ENCODE measurements at places on chromosomes 1 and 21.

DNA sequence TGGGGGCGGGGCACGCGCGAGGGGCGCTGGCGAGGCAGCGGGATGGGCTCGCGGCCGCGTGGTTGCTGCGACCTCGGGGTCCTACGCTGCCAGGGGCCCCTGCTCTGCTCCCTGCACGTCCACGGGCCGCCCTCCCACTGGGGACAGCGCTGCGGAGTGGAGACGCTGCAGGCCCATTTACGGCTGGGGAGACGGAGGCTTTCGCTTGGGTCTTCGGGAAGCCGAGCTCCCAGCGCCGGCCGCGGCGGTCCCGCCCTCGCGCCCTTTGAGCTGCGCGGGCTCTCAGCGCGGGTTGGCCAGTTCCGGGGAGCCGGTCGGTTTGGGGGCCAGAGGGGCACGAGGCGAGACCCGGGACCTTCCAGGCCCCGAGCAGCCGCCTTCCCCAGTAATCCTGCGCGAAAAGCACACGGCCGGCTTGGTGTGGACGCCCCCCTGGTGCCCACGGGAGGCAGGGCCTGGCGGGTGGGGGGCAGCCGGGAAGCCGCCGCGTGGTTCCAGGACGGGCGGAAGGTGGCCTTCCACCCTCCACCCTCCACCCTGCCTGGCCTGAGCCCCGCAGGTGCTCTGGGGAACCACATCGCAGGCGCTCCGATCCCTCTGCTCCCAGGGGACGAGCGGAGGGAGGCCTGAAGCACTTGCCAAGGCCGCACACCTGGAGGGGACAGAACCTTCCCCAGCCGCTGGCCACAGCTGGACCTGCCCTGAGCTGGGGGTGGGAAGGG lies 570 bp upstream of the PEX10 start:
- peak; percentile 66 for DNase-seq

GRCh38 chr1:182080955-182081582 lies 19.6 kb upstream of the ZNF648 start:
- peak; percentile 29 for DNase-seq

GRCh38 chr1:99365141-99365540 lies 100.8 kb downstream of the PLPPR4 start:
- no peak for DNase-seq

GRCh38 chr1:203076031-203076511 lies 9.7 kb downstream of the MYOG start:
- DNase-seq: no peak

- no peak for DNase-seq
Observed at GRCh38 chr1:58580186-58580585, 3.1 kb upstream of the TACSTD2 start.

DNA sequence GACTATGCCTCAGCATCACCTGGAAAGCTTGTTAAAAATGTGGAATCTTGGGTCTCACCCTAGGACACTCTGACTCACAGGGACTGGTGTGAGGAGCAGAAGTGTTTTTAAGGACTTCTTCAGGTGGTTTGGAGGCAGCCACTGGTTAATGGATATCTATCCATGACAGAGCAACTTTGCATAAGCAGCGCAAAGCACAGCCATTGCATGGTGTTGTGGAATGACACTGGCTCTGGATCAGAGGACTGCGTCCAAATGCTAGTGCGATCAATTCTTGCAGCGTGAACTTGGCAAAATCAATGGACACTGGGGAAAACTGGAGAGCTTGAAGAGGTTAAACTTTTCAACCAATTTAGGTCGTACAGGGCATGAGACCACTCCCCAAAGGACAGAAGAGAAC lies 116.8 kb upstream of the FAM78B start:
- DNase-seq: no peak

DNA sequence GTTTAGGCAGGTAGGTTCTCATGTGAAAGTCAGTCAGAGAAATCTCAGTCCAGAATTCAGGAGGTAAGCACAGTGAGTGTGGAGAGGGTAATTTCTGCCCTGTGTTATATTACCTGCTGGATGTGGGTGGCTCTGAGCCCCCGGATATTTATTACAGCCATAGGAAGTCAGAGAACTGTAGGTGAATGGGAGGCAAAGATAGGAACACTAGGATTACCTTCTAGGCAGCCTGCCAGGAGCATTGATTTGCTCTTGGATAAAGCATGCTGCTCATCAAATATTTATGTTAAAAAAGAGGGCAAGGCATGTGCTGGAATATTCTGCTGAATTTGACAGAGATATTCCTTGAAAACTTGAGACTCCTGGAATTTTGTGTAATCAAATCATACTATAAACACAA lies 8.5 kb downstream of the GNG12 start:
- no peak for DNase-seq

GRCh38 chr21:38183961-38184360 lies 72.8 kb upstream of the KCNJ15 start:
- no peak for DNase-seq

- DNase-seq: no peak
Observed at GRCh38 chr1:241828463-241829021, 19.5 kb upstream of the EXO1 start.

DNA sequence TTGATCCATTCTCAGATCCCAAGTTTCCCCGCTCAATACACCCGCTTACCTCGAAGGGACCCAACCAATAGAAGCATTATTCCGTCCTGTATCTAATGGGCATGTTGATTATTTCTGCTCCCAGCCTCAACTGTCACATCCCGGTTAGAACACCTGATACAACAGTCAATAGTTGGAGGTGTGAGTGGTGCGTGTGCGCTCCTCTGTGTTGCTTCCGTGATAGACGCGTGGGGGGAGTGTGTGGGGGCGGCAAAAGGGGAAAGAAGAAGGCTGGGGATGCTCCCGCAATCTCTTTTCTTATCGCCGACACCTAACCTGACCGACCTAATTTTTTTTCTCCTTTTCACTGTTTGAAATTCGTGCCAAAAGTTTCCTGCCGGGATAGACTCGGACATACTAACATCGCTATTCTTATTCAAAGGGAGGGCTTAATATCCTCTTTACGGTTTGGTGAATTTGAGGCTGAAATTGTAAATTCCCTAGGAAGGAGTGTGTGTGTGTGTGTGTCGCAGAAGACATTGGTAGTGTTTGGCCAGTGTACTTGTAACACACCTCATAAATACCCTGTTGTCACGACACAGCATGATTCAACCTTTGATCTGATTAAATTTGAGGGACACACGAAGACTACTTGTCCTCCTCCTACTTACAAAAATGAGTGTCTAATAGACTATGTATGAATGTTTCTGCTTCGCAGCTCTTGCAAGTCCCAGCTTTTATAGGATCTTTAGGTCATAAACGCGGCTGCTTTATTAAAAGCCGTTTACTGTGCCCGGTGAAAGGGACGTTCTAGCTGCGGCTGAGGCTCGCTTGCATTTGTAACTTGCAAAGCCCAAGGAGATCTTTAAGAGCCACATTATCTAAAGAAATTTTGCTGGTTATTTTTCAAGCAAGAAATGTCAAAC lies 1.5 kb upstream of the PROX1 start:
- DNase-seq: no peak

- no peak for DNase-seq
Observed at GRCh38 chr1:18109756-18110597, 2.4 kb downstream of the IGSF21 start.

- DNase-seq: peak; percentile 80
Observed at GRCh38 chr1:155206891-155207805, 549 bp downstream of the THBS3 start.

DNA sequence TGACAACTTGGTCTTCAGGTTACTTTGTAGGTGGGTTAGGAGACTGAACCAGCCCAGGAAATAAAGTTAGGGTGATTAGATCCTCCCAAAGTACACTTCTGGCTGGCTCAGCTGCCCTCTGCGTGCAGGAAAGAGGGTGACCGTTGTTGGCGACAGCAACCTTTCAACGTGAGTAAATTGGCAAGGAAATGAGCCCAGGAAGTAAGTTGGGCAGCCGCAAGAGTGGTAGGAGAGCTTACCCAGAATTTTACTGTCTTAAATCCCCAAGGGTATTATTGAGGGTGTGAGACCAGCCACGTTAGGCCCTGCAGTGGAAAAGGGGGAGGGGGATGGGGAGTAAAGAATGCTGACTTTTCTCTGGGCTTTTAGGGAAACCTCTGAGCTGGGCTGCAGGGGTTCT lies 1.6 kb downstream of the TENT5C start:
- no peak for DNase-seq

DNA sequence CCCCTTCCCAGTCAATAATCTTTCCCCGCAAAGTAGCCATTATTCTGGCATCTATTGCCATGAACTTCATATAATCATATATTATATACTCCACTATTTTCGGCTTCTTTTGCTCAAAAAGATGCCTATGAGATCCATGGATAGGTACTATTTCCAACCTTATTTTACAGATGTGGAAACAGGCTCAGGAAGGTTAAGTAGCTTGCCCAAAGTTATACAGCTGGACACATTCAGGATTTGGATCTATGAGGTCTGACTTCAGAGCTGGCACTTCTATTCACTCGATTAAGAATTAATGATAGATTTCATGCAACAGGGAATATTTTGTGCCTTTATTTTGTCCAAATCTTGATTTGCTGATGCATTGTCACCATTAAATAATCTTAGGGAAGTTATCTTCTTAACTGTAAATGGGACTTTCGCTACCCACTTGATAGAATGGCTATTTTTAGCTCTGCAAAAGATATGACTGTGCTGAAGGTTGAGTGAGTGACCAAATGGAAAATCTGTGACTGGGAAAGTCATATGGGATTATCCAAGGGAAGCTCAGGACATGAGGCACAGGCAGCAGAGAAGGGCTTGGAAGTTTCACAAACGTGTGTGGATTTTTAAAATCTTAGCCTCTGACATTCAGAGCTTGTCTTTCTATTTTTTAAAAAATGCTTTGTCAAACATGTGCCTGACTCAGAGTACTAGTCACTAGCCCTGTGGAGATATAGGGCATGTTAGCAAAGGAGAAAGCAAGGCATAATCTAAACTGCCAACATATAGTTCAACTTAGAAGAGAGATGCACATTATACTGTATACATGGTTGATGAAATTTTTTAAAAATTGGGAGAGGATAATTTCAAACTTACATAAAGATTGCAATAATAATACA lies 36.5 kb downstream of the GIPC2 start:
- no peak for DNase-seq

DNA sequence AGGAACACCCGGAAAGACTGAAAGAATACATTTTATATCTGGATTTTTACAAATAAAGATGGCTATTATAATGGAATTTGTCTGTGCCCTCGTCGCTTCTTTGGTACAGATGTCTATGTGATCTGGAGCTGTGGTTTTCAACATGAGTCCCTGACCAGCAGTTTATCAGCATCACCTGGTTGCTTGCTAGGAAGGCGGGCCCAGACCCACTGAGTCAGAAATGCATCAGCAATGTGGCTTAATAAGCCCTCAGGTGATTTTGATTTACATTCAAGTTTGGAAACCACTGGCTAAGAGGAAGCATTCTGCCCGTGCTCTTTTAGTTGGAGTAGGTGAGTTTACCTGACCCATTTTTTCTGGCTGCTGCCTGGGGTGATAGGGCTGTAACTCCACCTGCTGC lies 31.7 kb downstream of the ATP1A1 start:
- no peak for DNase-seq

DNA sequence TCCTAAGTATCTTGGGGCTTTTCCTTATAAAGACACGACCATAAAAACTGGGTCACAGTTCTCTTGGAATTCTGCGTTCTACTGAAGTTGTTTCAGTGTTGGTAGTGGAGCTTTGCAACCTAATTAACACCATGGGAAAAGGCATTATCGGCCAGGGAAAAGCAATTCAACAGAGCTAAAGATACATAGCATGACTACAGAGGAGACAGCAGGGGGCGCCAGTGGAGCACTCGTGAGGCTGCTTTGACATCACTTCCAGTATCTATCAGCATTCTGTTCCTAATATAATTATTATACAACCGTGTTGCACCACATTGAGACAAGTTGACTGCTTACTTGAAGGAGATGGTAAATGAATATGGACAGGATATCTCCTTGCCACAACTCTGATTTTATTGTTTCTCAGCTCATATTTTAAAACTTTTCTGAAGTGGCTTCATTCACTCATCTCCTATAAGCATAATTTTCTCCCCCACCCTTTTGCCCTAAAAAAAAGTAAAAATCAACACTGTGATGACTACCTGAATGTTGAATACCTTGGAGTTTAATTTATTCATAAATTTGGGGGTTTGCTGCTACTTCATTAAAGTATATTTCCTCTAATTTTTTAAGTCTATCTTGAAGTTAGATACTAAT lies 39.4 kb downstream of the ZP4 start:
- DNase-seq: no peak

GRCh38 chr1:64866689-64867088 lies 99.7 kb downstream of the JAK1 start:
- no peak for DNase-seq

DNA sequence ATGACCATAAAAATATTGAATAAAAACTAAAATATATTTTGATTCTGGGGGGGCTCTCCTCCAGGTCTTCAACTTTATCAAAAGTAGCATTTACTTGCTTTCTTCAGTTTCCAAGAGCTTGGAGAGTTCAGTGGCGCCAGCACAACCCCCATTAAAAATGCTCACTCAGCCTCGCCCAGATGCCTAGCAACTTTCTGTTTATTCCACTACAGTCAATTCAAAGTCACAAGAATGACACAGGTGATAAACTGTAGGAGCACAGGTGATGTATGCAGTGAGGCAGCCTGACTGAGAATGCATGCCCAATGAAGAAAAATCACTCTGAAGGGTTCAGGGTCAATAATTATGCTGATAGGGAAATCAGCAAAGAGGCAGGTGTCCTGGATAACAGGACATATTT lies 159.4 kb upstream of the ATP1B1 start:
- DNase-seq: no peak

DNA sequence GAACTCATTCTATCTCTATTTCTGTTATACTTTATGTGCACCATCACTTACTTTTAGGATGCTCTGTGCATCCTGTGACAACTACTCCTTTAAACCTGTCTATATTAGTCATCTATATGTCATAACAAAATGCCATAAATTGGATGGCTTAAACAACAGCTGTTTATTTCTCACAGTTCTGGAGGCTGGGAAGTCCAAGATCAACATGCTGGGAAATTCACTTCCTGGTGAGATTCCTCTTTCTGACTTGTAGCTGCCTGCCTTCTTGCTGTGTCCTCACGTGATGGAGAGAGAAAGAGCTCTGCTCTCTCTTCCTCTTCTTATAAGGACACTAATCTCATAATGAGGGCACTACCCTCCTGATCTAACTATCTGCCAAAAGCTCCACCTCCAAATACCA lies 62.3 kb upstream of the RCOR3 start:
- DNase-seq: no peak

GRCh38 chr1:104630567-104631149 lies 881.0 kb downstream of the AMY1C start:
- DNase-seq: no peak

GRCh38 chr1:36344395-36344680 lies 20.9 kb upstream of the EVA1B start:
- no peak for DNase-seq

- no peak for DNase-seq
Observed at GRCh38 chr1:181175356-181175910, 86.9 kb downstream of the IER5 start.

- DNase-seq: no peak
Observed at GRCh38 chr1:109500941-109501381, 7.1 kb downstream of the CYB561D1 start.

GRCh38 chr1:36023098-36023769 lies 60.7 kb upstream of the TEKT2 start:
- peak; percentile 3 for DNase-seq

- DNase-seq: no peak
Observed at GRCh38 chr1:21857840-21858670, 46.0 kb downstream of the LDLRAD2 start.
